ENCODE measurements at places on chromosomes 2 and 18.
A peak's percentile ranks its signal among the peaks of the same experiment; 100 is the strongest.

DNA sequence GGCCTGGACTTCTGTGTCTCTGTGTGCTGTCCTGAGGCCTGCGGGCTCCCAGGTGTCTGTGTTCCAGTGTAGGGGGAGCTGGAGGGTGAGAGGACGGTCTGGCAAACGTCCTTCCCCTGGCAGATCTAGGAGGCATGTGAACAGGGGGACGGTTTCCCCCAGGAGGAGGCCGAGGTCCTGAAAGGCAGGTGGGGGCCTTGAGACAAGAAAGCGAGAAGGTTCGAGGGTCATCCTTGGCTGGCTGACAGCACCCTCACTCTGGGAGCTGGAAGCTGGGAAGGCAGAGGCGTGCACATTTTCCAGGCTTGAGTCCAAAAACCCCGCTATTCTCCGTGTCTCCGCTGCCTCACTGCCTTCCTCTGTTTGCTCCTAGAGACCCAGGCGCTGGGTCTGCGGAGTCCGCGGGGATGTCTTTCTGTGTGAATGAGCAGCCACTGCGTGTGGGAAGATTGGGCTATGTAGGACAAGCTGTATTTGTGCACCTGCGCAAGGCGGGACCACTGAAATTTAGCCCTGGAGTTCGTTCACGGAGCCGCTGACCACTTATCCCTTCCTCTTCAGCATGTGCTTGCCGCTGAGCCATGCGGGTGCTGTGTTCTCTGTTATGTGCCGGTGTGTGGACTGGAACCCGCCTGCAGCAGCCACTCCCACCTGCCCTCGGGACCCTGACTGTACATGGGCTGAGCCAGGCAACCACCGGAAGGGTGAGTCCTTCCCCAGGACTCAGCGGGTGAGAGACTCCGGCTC is 43.7 kb downstream of the TWIST2 start:
- DNase-seq: no peak

DNA sequence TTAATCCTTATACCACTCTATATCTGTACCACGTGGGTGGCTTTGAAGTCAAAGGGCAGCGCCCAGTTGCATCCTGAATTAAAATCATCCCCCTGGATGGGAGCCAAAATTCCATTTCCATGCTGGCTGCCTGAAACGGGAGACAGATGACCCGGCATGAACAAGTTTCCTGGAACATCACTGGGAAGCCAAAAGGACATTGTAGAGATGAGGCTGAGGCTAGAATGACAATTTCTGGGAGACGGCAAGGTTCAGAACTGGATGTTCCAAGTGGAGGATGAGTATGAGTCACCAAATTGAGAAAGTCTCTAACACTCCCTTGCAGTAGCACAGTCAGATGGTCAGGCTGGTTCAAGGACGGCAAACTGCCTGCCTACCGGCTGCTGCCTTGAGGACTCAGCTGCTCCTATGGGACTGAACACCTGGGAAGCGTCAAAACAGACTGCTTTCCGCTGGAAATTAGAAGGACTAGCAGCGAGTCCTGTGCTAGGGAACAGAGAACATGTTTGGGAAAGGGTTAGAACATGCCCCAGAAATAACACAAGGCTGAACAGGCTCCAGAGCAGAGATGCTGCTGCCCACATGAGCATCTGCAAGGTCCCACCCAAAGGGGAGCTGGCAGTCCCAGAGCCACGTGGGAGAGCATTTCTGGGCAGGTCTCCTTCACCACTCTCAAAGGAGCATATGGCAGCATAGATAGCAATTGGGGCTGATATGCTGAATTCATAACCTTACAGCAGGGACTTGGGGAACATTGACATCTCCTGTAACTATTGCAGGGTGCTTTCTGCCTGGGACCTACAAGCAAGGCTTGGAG is 32.0 kb downstream of the YPEL5 start:
- DNase-seq: no peak

- DNase-seq: no peak
These were observed 859.1 kb upstream of the GCFC2 start for GRCh38 chr2:76569819-76570218.

DNA sequence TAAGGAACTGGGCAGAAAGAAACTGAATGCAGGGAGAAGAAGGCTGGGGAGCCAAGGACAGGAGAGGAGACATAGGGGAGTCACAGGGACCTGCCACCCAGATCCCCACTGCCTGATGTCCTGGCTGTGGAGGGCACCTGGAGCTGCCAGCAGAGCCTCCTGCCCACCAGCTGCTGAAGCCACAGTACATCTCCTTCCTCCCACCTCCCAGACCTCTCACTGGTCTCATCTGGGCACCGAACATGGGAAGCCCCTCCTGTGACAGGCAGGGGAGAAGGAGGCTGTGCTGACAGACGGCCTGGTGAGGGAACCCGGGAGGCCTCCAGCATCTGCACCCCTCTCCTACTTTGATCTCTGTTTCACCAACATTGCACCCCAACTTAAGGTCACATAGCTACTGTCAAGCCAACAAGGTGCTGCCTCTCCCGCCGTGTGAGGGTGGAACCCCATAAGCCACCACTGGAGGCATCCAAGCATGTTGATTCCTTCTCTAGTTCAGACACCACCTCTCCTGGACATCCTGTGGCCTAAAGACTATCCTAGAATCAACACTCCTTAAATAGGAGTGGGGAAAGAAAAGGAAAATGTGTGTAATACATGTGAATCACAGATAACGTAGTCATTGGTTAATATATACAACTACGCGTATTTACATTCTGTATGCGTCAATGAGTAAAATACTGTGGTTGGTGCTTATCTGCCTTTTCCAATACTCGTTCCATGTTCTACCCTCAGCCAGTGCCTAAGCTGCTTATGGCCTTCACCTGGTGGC is 3.5 kb upstream of the RNPEPL1 start:
- no peak for DNase-seq

- peak; percentile 77 for DNase-seq
These were observed 11.3 kb upstream of the KCNF1 start for GRCh38 chr2:10900216-10901109.
